ENCODE measurements at places on chromosomes 12 and 14.

DNA sequence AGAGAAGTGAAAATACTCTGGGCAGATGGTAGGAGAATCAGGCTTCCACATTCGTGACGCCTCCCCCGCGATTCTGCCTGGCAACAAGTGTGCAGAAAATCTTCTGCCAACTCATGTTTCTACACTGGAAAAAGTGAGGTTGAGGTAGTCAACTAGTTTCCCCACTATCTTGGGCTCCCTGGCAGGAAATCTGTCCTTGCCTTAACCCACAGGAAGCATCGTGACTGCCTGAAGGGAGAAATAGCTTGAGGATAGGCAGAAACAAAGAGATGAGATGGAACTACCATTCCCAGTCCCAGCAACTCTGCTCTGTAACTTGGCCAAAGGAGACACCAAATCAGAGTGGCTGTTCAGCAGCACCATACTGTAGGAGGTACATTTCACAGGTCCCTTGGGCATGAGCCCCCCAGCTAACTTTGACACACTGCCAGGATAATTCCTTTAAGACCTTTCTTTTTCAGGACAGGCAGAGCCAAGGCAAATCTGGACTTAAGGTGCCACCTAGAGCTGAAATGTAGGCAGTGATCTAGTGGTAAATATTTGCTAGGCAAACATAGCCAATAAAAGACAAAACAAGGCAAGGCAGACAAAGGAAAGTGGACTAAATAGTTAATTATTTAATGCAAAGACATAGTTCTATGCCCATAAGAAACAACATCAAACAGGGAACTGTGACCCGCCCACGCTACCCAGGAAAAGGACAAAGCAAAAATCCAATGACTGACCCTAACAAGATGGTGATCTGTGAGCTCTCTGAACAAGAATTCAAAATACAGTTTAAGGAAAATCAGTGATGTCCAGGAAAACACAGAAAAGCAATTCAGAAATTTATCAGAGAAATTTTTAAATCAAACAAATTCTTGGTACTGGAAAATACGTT lies 205.1 kb downstream of the PTPRO start:
- DNase-seq, result no peak

DNA sequence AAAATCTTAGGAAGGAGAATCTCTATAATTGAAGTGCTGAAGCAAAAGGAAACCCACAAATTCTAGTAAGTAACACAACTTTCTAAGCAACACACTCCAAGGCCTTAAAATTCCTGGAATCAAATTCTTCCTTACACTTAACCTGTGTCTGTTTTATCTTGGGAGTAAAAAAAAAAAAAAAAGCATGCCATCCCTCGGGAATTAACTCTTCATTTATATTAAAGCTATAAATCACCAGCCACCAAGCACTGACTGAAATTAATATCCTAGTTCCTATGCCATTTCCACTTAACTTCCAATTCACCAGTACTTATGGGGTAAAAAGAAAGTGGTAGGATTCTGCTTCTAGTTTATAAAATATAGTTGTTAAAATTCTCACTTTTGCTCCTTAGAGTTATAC lies 238.1 kb downstream of the SLC25A21 start:
- DNase-seq, result no peak

GRCh38 chr12:131808744-131809371 lies 19.3 kb upstream of the MMP17 start:
- no peak for DNase-seq

DNA sequence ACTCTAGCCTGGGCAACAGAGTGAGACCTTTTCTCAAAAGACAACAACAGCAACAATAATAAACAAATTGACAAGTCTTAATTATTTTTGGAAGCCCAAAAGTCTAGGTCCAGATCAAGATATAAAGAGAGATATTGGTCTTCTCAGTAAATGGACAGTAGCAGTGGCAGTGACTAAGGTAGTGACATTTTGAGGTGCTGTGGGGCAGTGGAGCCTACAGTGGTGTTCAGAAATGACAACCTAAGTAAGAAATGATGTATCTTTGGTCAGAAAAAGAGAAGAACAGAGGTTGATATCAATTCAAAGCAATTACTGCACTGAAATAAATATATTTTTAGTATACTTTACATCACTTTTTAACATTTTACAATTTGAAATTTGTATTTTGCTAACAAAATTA lies 20.7 kb downstream of the METTL25 start:
- DNase-seq, result no peak

DNA sequence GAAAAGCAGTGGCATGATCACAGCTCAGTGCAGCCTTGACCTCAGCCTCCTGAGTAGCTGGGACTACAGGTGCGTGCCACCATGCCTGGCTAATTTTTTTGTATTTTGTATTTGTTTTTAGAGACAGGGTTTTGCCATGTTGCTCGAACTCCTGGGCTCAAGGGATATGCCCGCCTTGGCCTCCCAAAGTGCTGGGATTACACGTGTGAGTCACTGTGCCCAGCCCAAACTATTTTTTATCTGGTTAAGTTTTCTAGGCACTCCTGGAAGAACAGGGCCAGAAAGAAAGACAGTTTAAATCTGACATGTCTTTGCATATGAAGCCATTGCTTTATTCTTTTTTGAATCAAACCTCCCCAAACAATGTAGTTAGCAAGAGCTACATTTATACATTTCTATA lies 27.5 kb upstream of the PTGR2 start:
- DNase-seq, result no peak

DNA sequence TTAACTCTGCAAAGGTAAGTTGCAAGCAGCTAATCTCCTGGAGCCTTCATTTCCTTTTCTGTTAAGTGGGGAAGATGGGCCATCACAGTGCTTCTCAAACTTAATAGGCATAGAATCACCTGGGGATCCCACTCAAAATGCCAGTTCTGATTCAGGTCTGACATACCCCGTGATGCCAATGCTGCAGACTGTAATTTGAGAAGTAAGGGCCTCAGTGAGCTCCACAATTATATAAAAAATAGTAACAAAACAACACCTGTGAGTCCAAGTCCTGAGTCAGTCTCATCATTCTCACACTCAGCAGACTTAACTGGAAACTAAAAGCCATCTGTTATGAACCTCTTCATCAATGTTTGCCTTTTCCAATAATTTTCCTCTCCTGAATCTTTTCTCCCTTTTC lies 10.8 kb upstream of the PSMA6 start:
- no peak for DNase-seq

- peak; percentile 29 for DNase-seq
Measured at GRCh38 chr14:61461808-61462275, 140.5 kb downstream of the PRKCH start.

DNA sequence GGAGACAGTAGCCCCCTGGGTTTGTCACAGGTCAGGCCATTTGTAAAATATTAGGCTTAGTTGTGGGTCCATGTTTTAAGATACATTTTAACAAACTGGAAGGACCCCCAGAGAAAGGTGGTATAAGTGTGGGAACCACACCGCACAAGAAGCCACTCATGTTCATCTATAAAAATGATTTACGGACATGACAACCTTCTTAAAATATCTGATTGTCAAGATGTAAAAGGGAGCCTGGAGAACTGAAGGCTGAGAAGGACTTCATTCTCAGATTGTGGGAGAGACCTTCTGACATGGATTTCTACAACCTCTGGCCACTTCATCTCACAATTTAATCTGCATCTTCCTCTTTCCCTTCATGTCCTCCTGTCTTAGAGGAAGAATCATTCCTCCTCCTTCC lies 102.4 kb downstream of the VCPKMT start:
- DNase-seq, result no peak

DNA sequence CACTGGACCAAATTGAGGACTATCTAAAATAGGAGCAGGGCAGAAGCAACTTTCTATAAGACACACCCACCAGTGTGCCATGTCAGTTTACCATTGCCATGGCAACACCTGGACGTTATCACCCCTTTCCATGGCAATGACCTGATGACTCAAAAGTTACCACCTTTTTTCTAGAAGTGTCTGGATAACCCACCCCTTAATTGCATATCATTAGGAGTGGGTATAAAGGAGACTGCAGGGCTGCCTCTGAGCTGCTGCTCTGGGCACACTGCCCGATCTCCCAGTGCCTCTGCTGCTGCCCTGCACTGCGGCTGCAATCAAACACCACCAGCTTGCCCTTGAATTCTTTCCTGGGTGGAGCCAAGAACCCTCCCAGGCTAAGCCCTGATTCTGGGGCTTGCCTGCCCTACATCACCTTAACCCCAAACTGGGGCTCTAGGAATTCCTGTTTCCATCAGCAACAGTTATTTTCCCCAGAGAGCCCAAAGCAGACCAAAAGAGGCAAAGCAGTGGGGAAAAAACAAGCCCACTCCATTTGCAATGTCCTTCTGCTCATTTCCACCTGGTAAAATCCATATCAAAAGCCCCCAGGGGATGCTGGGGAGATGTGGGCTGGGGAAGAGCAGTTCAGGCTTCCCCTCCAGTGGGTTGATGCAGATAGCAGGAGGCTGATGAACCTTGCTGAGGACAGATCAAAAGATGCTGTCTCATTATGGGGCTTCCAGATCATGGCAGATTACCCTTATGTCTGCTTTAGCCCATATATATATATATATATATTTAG lies 129.5 kb upstream of the NCOR2 start:
- DNase-seq, result no peak

DNA sequence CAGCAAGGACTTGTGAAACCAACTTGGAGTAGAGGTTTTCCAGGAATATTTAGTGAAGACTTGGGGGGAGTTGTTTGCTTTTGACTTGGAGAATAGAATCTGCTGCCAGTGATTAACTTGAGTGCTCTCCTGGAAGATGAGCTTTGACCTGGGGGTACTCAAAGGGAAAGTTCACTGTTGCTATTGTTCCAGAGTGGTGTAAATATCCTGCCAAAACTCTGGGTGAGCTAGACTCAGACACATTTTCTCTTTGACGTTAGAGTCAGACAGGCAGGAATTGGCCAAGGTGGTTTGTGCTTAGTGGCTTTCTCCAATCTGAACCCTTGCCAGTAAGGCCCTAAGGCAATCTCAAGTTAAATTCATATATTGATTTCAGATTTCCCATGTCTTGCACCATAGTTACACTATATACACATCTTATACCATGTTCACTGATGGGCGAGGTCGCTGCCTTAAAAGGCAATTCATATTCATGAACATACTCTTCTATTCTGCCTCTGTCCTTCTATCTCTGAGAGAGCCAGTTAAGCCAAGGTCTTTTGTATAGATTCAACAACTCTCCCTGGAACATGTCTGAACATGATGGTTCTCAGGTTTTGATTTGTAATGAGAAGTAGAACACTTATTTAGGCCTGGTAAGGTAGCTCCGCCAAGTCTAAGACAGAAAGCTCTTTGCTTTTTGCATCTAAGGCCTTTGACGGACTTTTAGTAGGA lies 204.6 kb upstream of the SLC38A2 start:
- DNase-seq, result no peak

GRCh38 chr14:100059438-100059781 lies 5.8 kb upstream of the EVL start:
- no peak for DNase-seq

DNA sequence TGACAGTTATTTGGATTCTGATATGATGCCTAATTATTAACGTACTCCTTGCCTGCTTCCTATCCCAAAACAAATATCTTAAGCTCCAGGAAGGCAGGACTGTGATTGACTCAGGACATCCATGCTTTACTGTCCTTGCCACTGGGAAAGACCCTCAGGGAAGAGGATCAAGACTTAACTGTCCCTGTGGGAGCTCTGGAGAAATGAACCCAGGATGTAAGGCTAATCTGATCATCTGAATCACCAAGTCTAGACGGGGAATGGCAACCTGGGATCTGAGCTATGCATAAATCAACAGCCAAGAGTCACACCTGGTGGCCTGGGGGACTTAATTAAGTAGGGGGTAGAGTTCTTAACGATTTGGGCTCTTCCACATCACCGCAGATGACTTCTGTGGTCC lies 153.2 kb upstream of the BCL2L14 start:
- no peak for DNase-seq

- no peak for DNase-seq
Measured at GRCh38 chr12:95141310-95141709, 67.9 kb upstream of the NR2C1 start.

DNA sequence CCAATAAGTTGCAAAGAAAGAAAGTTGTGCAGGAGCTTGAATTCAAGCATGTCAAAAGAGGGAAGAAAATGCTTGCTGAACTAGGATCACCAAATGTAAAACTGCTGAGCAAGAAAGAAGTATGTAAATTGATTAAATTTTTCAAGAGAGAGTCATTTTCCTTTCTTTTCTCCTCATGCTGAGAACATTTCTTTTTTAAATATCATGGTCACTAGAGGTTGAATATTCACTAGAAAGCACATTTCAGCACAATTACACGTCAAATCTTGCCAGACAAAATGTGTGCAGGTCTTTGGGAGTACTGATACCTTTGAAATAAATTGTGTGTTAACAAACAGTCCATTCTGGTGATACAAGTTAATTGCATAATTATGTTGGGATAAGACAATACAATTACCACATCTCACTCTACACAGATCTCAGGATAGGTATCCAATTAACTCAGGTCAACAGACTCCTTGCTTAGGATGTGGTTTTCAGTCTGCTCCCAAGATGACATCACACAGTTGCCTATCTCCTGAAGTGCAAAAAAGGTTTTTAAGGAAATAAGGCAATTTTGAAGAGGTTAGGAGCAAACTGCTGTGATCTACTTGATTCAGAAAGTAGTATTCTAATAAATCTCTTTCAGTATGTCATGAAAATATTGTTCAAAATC lies 862.2 kb downstream of the RPS29 start:
- DNase-seq, result no peak

DNA sequence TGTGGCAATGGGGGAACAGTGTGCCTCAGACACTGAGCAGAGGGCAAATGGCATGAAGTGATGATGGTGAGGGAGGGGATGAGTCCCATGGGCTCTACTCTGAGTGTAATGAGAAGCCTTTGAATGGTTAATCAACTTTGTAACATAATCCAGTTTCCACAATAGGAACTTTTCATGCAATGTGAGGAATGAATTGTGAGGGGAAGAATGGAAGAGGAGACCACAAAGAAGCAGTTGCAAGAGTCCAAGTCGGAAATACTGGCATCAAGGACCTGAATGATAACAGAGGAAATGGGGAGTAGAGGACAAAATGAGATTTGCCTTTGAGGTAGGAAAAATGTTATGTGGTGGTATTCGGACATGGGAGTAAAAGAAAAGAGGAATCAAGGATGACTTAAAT lies 476.9 kb upstream of the PRICKLE1 start:
- DNase-seq, result no peak

GRCh38 chr14:105303949-105304348 lies 3.1 kb upstream of the BRF1 start:
- DNase-seq, result no peak

- no peak for DNase-seq
Measured at GRCh38 chr14:61588419-61588901, 106.9 kb upstream of the HIF1A start.

- DNase-seq, result peak; percentile 85
Measured at GRCh38 chr12:31215518-31216232, 110.3 kb downstream of the SINHCAF start.

GRCh38 chr12:25583545-25583944 lies 30.5 kb upstream of the LMNTD1 start:
- no peak for DNase-seq
